ENCODE measurements at places on chromosomes 12 and 14.

DNA sequence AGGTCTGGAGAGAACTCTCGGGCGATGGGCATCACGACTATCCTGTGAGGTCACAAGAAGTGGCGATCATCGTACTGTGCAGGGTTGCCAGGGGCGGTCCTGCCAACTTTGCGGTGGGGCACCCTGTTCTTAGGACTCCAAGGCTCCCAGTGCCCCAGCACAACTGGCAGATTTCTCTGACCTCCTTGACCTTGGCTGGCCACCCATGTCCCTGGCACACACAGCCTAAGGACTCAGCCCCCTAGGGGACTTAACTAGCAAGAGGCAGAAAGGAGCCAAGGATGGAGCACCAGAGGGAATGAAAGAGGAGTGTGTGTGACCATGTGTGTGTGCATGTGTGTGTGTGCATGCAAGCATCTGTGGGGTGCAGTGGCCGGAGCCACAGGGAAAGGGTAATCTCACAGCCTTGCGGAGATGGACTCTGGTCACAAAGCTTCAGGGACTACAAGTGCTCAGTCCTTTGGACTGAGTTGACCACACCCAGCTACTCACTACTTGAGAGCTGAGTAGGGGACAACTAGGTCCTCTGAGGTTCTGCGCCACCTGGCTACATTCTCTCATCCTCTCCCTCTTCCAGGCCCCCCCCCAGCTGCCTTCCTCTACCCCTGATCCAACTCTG, 13.7 kb downstream of the SLC48A1 start:
- no peak for DNase-seq

DNA sequence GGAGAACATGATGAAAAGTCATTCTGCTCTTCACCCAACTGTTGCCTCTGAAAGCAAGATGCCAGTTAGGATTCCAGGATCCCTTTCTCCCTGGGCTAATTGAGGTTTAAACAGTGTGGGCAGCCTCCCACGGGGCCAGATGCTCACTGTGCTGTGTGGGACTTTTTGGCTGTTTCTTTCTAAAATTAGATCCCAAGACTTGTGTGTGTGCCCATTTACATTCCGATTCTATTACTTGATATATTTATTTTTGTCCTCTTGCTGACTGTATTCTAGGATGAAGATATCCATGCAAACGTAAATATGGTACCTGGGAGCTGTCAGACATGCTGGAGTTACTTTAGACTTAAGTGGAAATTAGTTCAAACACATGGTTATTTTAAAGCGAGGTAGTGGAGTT, 6.2 kb downstream of the IFT43 start:
- DNase-seq: no peak

DNA sequence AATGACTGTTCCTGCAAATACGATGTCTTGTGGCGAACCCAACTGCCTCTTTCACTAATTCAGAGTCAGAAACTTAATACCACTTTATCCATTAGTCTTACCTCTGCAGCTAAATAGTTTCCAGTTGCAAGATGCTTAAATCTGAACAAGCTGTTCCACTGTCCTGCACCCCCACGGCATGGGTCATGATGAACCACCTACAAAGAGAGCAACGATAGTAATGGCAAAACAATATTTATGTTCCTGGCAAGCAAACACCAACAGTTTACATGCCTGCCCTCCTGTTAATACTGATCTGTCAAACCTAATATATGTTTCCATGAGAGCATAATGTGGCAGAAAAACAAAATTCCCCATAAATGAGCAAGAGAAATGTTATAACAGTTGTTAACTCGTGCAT, 121.9 kb downstream of the ITPR2 start:
- DNase-seq: no peak

DNA sequence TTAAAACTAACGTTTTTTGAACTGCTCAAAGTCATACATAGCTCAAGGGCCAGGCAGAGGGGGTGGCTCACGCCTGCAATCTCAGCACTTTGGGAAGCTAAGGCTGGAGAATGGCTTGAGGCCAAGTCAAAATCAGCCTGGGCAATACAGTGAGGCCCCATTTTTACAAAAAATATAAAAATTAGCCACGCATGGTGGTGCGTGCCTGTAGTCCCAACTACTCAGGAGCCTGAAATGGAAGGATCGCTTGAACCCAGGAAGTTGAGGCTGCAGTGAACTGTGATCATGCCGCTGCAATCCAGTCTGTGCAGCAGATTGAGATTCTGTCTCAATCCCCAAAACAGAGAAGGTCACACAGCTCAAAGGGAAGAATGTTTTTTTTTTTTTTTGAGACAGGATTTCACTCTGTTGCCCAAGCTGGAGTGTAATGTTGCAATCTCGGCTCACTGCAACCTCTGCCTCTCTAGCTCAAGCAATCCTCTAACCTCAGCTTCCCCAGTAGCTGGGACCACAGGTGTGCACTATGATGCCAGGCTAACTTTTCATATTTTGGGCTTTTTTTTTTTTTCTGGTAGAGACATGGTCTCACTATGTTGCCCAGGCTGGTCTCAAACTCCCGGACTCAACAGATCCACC, 2.9 kb downstream of the RBM23 start:
- DNase-seq: no peak

- no peak for DNase-seq
Observed at GRCh38 chr14:23137813-23138535, 18.9 kb upstream of the CEBPE start.

GRCh38 chr12:15600223-15600935, 188.8 kb downstream of the EPS8 start:
- DNase-seq: no peak

- no peak for DNase-seq
Observed at GRCh38 chr12:111359231-111359913, 9.5 kb downstream of the PHETA1 start.

DNA sequence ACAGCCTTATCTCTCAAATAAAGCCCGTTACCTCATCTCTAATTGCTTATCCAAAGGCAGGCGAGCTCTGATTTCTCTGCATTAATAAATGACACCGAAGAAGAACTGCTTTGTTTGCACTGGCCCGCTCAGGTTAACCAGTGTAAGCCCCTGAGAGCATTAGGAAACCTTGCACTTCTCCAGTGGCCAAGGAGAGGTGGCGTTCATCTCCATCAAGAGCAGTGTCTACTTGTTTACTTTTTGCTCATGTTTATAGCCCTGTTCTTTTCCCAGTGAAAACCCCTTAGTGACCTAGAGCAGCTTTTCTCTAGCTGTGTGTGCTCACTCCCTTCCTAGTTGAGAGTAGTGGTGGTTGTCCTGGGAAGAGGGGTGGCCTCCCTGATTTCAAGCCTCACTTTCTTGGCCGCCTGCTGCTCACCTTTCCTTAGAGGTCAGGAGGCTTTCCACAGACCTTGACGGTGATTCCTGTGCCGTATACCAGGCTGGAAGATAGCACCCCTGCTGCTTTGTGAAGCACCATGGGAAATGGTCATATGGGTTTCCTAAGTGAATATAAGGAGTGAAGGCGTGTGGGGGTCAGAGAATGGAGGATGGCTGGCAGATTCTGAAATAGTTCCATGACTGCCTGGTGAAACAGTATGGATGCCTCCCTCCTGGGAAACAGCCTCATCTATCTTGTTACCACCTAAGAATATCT, 16.6 kb downstream of the FBXW8 start:
- no peak for DNase-seq
